ENCODE measurements at places on chromosomes 2 and 18. TPM values are rescaled to one million over a fixed set of nuclear protein-coding genes. Genes with fewer than 3 reads are reported as not detected.

The SCG2 gene
- not detected for total RNA-seq

The RGPD4 gene
- total RNA-seq: not detected

The LONRF2 gene
- total RNA-seq: 1.9 TPM

The OTOS gene
- not detected for total RNA-seq

The CCDC74A gene
- 2.5 TPM for total RNA-seq

The CMPK2 gene
- 12.0 TPM for total RNA-seq

The SLC30A3 gene
- 0.32 TPM for total RNA-seq

The SPP2 gene
- not detected for total RNA-seq

The KATNAL2 gene
- 3.4 TPM for total RNA-seq

The MC4R gene
- 0.35 TPM for total RNA-seq

DNA sequence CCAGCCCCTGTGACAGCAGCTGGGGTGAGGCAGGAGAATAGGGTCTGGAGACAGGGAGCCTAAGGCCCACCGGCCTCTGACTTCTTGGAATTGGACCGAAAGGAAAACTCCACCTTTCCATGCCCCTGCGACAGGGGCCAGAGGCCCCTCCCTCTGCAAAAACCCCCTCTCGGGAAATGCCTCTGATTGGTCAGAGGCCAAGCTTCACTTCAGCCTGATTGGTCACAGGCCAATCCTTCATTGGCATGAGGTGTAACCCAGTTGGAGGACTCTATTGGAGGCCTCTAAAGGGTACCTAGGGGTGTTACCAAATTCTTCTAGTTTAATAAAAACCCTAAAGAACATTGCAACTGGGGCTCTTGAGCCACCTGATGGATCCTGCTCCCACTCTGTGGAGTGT is 5.7 kb upstream of the ACKR3 start:
- DNase-seq: no peak

- DNase-seq: peak; percentile 93
Measured at GRCh38 chr2:64644458-64645382, 9.0 kb downstream of the SERTAD2 start.

DNA sequence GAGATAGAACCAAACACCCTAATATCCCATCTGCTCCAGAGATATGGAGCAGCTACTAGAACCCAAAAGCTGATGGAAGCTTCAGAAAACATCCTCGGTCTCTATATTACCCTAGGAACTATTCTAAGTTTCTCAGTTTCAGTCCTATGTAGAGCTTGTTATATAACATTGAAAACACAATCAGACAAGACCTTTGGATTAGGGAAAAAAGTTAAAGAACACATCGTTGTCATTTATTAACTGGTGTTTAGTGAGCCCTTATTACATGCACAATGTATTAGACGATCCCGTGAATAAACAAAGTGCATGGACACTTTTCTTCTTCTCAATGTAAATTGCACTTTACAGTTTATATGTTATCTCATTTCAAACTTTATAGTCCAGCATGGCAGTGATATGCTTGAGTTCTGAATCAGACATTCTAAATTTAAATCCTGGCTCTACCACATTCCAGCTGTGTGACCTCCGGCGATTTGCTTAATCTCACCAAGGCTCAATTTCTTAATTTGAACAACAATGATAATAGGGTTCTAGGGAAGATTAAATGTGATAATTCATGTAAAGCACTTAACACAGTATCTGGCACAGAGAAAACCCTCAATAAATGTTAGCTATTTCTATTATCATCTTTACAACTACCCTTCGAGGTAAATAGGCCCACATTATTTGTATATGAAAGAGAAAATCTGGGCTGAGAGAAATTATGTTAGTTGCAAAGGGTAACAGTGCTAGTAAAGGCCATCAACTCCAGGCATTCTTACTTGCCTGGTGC is 83.6 kb upstream of the PIK3C3 start:
- DNase-seq: no peak

DNA sequence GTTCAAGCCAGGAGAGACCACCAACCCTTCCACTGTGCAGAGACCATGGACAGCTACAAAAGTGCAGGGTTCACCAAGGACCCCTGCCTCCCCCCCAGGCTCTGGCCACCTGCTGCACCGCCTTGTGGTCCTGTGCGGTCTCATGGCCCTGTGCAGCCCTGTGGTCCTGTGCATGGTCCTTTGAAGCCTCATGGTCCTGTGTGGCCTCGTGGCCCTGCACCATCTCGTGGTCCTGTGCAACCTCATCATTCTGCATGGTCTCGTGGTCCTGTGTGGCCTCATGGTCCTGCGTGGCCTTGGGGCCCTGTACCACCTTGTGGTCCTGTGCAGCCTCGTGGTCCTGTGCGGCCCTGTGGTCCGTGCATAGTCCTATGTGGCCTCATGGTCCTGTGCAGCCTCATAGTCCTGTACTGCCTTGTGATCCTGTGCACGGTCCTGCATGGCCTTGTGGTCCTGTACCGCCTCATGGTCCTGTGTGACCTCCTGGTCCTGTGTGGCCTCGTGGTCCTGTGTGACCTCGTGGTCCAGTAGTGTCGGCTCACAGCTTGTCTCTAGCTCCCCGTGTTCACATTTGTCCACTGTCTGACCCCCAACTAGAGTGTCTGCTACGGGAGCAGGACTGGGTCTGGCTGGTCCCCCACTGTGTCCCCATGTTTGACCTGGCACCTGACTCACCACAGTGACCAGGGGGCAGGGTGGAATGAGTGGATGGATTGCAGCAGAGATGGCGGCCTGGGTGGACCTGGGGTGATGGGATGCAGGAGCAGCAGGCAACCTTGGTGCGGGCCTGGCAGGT is 20.0 kb upstream of the OTOS start:
- DNase-seq: peak; percentile 59

DNA sequence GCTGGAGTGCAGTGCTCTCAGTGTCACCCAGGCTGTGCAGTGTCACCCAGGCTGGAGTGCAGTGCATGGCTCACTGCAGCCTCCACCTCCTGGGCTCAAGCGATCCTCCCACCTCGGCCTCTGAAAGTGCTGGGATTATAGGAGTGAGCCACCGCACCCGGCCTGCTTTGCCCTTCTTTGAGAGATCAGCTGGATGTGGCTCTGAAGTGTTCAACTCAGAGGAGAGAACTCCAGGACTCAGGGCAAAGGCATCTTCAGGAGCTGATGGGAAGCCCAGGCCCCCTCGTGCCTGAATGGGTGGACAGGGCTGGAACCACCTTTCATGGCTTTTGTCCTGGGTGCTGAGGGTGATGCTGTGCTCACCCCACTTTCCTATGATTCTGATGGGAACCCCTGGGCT is 52.0 kb upstream of the HAAO start:
- DNase-seq: peak; percentile 41

DNA sequence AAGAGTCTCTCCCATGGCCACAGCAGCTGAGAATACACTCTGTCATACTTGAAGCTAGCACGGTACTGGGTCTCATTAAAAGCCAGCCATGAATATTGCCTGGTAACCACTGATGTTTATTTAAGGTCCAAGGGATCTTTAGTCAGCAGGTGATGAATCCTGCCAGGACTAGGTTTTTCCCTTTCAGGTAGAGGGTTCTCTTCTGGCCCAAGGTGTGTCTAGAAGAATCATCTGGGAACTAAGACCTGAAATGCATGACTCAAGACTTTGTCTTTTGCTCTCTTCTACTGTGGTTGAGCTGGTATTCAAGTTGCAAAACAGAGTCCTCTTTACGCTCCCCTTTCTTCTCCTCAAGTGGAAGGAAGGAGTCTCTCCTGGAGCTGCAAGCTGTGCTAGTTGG is 400.5 kb upstream of the FSIP2 start:
- no peak for DNase-seq

GRCh38 chr18:24989760-24990593 is 362.0 kb downstream of the ZNF521 start:
- no peak for DNase-seq

DNA sequence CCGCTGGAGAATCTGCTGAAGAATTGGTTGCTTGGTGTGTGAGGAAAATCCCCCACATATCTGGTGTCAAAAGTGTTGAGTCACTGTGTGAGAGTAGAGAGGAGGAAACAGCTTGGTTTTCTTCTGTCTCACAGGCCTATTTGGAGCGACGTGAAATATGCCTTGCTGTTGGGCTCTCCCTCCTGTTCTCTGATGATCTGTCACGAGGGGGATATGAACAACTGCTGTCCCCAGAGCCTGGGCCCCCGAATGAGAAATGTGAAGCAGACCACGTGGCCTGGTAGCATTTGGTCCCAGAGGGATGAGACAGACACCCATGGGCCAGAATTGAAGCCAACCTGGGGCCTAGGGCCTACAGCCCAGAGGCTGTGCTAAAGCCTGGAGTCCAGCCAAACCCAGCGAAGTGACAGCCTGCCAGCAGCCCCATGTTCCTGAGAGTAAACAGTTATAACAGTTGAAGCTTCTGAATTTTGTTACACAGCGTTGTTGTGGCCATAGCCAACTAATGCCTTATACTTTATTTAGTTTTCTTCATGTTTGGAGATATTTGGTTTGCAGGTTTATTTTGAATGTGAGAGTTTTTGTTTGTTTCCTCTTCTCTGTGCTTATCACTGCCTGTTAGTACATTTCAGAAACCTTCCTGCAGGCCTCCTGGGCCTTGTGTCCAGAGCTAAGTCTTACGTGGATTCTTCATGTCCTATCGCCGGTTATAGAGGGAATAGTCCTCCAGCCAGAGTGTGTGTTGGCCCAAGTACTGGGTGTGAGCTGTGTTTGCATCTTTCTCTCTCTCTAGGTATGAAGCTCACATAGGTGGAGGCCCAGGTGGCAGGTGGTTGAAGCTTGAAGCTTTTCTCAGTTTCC is 18.7 kb upstream of the COLEC12 start:
- no peak for DNase-seq

- DNase-seq: no peak
Measured at GRCh38 chr2:83730223-83730622, 728.9 kb downstream of the SUCLG1 start.

DNA sequence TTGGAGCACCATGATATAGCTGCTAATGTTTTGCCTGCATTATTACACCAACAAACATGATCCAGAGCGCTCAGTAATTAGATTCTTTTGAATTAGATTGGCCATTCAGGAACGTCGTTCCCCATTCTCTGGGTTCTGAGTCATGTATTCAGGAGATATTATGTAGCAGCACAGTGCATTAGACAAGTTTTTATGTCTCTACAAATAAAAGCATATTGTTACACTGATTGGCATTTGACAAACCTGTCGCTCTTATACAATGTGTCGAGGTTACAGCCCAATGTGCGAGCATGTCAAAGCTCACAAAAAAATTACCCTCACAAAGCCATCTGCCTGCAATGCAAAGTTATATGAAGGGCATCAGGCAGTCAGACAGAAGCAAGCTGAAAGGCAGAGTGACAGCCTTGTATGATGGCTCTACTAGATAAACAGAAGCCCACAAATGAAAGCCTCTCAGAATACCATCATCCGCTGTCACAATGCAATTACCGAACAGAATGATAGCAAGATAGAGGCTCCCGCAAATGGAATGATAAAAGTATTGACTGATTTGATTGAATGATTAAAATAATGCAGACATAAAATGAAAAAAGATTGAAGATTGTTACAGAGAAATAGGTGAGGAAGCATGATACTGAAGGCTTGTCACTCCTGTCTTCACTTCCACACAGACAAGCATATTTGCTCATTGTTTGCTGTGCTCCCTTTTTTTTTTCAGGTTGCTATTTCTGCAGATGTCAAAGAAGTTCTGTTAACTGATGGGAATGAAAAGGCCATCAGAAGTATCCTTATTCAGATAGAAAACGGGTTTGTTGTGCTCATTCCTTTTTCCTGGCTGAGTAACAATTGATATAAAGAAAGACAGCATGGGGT is 234.6 kb upstream of the SIX3 start:
- no peak for DNase-seq

DNA sequence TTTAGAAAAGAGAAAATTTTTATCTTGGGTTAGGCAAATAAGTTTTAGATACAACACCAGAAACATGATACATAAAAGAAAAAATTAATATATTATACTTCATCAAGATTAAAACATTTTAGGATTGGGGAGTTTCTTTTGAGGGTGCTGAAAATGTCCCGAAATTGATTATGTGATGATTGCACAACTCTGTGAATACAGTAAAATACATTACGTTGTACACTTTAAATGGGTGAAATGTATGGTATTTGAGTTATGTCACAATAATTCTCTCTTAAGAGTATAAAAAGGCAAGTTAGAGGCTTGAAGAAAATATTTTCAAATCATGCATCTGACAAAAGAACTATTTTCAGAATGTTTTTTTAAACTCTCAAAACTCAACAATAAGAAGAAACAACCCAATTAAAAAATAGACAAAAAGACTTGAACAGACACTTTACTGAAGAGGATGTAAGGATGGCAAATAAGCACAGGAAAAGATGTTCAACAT is 36.2 kb upstream of the INO80C start:
- no peak for DNase-seq

GRCh38 chr18:48050176-48050575 is 119.7 kb upstream of the SMAD2 start:
- peak; percentile 69 for DNase-seq

DNA sequence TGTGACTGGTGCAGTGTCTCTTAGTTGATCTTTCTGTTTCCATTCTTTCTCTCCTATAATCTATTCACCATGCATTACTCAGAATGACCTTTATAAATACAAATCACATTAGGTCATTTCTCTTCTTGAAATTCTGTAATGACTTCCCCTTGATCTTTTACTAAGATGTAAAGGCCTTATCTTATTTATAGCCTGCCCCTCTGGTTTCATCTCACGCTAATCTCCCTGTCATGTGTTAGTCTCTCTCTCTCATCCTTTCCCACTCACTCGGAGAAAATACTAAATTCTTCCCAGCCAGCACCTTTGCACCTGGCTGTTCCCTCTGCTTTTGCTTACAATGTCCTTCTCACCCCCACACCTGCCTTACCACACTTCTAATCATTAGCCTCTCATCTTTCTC is 530.8 kb downstream of the ADCYAP1 start:
- no peak for DNase-seq

Data from spleen (tissue), 13 donors.